Activated naive CD4-positive, alpha-beta T cell treated with Interleukin-2 at 50 U/mL for 16 hours (primary cell): ENCODE measurements at places on chromosomes 12 and 14.

DNA sequence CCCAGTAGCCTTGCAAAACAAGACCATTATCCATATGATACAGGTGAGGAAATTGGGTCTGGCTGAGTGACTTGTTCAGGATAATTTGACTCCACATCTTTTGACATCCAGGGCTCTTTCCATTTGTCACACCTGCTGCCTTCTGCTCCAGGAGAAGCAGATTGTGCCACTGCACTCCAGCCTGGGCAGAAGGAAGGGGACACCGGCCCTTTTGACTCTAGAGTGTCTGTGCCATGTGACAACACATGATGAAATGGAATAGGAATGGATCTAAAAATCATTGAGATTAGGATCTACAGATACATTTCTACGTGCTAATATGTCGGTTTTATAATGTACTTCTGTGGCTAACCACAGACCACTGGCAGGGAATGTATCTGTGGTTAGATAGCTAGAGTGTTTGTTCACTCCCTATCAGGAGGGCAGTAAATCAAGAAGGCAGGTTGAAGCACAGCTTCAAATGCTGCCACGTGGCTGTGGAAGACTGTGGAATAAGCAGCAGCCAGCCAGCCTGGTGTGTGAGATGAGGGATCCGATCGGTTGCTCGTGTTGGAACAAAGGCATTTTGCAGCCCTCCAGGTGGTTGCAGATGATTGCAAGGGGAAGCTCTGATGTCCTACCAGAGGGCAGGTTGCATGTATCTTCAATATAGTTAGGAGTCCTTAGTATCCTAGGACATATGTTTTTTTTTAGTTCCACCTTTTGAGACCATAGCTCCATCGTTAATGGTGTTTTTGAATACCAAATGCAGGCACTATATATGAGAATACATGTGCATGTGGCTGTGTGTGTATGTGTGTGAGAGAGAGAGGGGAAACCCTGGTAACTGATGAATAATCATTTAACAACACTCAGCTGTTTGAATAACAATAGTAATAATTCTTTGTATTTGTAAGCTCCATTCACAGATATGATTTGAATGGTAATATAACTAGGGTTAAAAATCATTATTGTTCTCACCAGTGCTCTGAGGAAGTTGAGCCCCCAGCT lies 28.6 kb downstream of the EML1 start:
- no peak for DNase-seq

- no peak for DNase-seq
Observed at GRCh38 chr12:64186789-64187188, 35.3 kb downstream of the KICS2 start.

DNA sequence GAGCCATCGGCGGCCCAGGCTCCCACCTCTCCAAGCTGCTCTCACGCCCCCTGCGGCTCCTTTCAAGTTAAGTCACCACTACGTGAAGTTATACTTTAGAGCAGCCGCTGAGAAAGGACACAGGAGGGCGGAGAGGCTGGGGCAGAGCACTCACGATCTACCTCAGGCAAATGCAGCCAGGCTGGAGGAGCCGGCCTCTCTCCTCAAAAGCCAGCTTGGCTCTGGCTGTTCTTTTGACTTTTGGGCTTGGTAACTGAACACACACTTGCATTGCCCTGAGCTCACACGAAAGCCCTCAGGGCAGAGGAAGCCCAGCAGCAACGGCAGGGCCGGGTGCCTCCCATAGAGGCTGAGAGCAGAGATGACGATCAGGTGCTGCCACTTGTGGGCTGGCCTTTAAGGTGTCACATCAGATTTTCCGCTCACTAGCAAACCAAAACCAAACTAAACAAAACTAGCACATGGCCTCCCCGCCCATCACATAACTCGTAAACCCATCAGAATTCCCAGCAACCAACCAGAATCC lies 75.2 kb downstream of the PITPNM2 start:
- peak; percentile 78 for DNase-seq

GRCh38 chr12:110590806-110591326 lies 7.7 kb upstream of the PPTC7 start:
- no peak for DNase-seq

GRCh38 chr14:74863274-74863673 lies 12.7 kb downstream of the PROX2 start:
- DNase-seq = no peak
